ENCODE measurements at places on chromosomes 4 and X.

GRCh38 chr4:6307230-6307629, 37.6 kb downstream of the WFS1 start:
- DNase-seq: no peak

DNA sequence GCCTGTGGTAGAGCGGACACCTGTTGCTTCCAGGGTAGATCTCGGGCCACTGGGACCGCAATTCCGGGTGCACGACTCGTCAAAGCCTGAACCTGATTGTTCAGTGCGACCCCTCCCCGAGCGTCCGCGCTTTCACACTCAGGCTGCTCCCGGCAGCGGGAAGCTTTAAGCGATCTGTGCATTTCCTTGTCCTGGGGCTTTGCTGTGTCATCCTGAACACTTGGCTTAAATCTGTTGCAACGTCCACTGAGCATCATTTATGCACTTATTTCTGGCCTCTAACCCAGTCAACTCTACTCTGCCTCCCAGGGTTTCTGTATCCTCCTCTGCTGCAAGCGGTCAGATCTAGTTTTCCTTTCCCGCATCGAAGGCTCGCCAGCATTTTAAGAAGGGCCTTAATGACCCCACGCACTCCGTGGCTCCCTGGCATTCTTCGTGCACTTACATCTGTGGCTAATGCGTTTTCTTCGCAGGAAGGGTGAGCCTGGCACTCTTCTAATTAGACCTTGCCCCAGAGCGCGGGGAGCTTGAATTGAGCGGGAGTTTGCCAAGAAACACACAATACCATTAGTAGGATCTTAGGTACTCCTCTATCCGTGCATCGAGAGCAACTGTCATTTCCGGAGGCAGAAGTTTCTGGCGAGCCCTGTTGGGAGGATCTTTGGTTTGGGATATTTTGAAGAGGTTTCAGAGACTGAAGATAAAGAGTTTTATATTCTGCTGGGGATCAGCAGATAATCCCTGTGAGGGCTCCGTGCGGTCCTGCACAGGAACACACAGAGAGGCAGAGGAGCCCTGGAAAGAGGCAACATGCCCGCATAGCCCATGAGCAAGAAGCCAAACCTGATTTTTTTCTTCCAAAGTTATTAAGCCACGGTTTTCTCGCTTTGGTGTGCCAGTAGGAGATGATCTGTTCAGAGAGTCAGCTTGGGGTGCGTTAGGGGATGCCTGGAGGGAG, 654 bp upstream of the DDIT4L start:
- no peak for DNase-seq

GRCh38 chrX:37875675-37876074, 28.3 kb upstream of the DYNLT3 start:
- no peak for DNase-seq

- no peak for DNase-seq
Observed at GRCh38 chr4:42482516-42483327, 85.4 kb downstream of the SHISA3 start.

- no peak for DNase-seq
Observed at GRCh38 chr4:165462009-165462408, 83.2 kb downstream of the CPE start.
